Spinal cord (tissue), 10 donors: ENCODE measurements at places on chromosomes 7 and 10.

DNA sequence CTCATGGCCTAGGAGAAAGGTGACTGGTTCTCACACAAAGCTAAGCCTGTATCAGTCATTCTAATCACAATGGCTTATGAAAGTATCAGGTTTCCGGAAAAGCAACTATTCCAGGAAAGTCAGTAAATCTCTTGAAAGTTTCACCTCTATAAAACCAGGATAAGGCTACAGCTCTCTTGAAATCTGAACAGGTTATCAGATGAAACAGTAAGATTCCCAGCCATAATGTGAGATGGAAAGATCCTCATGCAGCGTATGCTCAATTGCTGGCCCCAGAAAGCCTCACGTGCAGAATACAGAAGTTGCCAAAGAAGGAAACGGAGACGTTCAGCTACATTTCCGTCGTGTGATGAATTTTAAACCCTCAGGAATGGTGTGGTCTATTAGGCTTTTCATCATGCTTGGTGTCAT is 90.0 kb downstream of the PFKFB3 start:
- no peak for DNase-seq

- DNase-seq: peak; percentile 6
Observed at GRCh38 chr10:734481-734880, 45.0 kb upstream of the DIP2C start.

- DNase-seq: no peak
Observed at GRCh38 chr10:96235326-96236089, 35.9 kb downstream of the BLNK start.

DNA sequence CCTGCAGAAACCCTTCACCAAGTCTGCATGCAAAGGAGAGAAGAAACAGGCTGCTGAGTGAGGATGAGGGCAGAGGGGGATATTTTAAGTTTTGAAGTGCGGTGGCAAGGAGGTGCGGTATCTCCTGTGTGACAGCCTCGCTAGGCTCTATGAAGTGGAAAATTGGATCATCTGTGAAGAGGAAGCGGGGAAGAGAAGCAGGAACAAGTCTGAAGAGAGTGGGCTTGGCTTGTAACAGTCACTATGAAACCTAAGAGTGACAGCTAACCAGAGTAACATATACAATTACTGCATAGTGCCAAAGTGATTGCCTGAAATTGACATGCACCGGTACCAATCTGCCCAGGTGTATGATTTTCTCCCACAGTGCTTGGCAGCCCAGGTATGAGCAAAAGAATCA is 287.5 kb upstream of the KLF14 start:
- no peak for DNase-seq
